ENCODE measurements at places on chromosomes 3 and 15.
A peak's percentile ranks its signal among the peaks of the same experiment; 100 is the strongest.

DNA sequence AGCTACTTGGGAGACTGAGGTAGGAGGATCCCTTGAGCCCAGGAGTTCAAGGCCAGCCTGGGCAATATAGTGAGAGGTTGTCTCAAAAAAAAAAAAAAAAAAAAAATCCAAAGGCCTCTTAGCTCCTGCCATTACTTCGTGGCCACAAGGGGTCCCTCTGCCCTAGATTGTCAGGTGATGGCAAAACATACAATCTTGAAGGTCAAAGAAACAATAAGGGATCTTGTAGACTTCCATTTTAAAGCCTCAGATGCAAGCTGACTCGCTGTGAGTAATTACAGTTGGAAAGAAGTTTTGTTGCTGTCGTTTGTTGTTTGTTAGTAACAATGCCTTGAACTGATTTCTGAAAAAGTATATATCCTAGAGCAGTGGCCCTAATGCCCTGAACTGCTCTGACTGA is 55.9 kb upstream of the PLCL2 start:
- peak; percentile 7 for DNase-seq

DNA sequence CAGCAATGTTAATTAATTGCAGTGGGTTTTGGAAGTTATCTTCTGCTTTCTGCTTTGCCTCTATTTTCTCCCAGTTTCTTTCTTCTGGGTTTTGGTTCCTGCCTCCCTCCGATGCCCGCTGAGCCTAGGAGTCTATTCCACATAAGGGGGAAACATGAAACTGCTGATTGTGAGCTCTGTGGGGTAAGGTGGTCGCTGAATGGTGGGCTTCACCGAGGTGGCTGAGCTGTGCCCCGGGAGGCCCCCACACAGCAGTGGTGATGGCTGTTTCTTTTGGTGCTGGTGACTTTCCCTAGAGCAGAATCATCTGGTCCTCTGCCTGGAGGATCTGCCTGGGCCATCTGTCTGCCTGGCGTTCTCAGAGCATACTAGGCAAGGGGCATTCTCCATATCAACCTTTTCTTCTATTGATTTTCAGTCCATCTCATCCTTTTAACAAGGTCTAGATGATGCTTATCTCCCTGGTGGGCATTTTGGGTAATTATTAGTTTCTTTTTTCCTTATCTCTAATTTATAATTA is 68.8 kb upstream of the ATP2B2 start:
- DNase-seq, result no peak

GRCh38 chr3:157040456-157040855 is 119.5 kb downstream of the CCNL1 start:
- no peak for DNase-seq

DNA sequence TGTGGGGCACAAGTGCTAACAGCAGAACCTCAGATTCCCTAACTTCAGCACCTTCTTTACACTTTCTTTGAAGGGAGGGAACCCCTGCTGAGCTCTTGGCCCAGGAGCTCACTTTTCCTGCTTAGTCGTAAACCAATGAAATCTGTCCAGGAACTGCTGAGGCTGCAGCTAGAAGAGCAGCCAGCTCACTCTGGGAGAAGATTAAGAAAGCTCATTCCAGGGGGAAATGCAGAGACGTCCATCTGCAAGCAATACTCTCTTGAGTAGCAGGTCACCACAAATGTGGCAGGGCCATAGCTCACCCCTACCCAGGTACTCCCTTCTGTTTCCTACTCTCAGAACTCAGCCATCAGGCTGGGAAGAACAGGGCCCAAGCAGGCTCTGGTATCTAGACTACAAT is 103.3 kb downstream of the WDR76 start:
- DNase-seq, result no peak

DNA sequence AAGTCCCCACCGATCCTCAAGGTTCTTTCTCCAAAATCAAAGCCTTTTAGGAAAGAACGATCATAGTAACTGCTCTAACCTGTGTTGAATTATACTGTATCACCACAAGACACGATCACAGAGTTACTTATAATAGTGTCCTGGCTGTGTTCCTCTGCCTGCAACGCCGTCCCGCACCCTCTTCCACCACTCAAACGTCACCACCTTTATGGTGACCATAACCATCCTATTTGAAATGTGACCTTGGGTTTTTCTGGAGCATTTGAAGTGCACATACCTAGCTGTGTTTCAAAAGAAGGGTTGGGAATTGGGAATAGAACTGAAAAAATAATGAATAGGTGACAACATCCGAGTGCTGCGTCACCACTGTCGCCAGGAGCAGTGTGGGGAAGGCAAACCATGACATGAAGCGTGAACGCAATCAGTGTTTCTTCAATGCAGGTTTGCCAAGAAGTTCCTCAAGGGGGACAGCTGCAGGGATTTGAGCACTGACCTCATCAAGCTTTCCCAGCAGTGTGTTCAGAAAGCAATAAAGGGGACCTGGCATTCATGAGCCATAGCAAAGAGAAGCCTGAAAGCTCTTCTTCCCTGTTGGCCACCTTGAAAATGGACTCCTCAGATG is 769 bp upstream of the SELENOS start:
- DNase-seq, result no peak

DNA sequence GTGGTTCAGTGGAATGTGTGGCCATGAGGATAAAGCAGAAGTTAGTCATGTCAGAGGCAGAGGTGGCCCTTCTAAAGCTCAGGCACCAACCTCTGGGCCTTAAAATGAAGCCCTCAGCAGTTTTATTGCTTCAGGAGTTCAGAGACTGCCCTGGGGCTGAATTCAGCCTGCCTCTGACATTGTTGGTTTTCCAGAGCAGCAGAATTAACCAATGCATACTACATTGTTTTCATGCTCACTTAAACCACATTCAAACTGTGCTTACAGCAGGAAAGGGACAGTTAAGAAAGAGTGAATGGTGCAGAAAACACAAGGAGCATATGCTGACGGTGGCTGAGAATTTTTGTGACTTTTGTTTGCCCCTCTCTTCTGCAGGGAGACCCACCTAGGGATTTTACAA is 320.2 kb downstream of the CHST2 start:
- DNase-seq, result no peak

DNA sequence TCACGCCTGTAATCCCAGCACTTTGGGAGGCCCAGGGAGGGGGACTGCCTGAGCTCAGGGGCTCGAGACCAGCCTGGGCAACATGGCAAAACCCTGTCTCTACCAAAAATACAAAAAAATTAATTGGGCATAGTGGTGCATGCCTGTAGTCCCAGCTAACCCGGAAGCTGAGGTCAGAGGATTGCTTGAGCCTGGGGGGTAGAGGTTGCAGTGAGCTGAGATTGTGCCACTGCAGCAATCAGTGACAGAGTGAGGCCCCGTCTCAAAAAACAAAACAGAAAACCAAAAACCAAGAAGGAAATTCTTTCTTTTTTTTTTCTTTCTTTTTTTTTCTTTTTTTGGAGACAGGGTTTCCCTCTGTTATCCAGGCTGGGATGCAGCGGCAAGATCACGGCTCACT is 3.5 kb downstream of the SPATA12 start:
- DNase-seq, result no peak

GRCh38 chr3:14282001-14282705 is 103.5 kb downstream of the LSM3 start:
- DNase-seq, result no peak

GRCh38 chr15:37758412-37758811 is 176.0 kb upstream of the TMCO5A start:
- DNase-seq, result no peak

DNA sequence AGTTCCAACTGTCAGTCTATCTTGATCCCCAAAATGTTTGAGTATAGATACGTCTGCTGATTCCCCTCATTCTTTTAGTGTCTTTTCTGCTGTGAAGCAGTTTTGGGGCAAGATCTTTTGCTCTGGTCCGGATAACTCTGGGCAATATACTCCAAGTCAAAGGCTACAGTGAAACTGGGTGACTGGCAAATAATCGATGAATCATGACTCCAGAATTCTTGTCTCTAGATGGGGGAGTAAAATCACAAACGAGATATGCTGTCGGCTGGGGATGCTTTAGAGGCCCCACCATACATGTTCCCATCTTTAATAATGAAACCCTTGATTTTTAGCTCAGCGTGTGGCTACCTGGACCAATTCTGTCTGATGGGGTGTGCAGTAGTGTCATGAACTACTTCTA is 76.5 kb downstream of the KLF13 start:
- DNase-seq, result no peak

DNA sequence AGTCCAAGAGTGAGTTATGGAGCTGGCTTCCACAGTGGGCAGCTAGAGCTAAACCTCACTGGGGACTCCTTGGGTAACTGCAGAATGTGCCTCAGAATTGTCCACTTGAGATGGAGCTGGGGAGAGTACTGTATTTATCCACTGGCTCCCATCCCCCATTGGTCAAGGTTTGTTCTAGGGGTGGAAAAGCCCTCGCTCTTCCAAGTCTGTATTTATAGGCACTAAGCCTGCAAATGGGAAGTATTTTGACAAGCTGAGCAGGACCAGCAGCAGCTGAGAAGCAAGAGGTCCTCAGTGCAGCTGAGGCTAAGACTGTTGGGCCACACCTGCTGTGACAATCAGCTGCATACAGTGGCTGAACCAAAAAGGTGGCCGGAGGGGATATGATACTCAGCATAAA is 5.8 kb downstream of the USP13 start:
- DNase-seq, result no peak

GRCh38 chr3:151726016-151726415 is 7.7 kb upstream of the AADACL2 start:
- DNase-seq, result no peak

DNA sequence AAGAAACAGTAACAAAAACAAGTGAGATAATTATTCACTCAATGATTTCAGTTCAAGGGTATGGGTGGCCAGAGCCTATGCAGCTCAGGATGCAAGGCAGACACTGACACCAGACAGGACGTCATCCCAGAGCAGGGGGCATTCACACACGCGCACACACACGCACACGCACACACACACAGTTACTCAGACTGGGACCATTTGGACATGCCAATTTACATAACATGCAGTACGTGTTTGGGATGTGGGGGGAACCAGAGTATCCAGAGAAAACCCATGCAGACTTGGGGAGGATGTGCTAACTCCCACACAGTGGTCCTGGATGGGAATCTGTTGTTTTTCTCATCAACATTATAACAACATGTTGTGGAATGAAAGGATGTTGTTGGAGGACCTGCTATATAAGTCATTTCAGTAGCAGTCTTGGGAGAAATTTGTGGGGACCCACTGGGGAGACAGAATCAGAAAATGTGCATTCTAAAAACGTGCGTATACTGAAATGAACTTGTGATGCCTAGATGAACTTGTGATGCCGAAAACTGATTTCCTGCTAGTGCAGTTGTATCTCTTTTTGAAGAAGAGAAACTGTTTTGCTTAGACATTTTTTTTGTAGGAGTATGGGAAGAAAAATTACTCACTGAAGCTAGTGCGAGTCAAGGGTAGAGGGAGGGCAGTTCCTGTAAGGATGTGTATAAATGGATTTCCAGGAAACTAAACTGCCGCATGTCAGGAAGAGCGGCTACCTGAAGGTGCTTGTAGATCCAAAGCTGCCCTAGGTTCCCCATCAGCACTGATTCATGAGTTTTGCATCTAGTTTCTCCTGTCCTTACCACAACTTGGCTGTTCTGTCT is 25.2 kb downstream of the CD200 start:
- DNase-seq, result no peak

- no peak for DNase-seq
Observed at GRCh38 chr15:51692154-51692553, 10.9 kb downstream of the SCG3 start.

- peak; percentile 35 for DNase-seq
Observed at GRCh38 chr15:29139540-29140459, 129.8 kb downstream of the NSMCE3 start.

- DNase-seq, result no peak
Observed at GRCh38 chr3:32841867-32842470, 24.2 kb downstream of the TRIM71 start.

DNA sequence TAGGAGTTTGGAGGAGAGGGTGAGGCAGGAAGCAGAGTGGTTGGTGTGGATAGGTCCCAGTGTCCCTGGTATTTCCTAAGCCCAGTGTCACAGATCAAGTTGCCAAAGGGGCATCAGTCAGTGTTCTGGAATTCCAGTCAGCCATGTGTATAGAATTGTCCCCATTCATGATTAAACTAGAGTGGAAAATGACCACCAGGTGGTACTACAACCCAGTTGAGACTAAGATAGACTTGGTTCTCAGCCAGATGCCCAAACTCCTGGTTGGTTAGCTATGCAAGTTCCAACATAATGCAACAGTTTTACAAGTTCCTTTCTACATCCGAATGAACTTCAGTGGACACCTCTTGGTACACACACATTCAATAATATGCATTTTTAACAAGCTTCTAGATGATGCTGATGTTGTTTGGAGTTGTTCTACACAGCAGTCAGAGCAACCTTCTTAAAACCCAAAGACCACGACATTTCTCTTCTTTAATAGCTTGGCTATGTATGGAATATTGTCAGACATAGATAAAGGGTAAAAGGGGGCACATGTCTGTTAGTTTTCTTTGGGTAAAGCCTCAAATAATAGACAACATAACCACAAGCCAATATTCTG is 8.4 kb upstream of the ATR start:
- peak; percentile 52 for DNase-seq

GRCh38 chr3:124206225-124207055 is 214.5 kb upstream of the ROPN1 start:
- DNase-seq, result no peak

GRCh38 chr3:71456826-71457225 is 126.7 kb downstream of the FOXP1 start:
- DNase-seq, result no peak

DNA sequence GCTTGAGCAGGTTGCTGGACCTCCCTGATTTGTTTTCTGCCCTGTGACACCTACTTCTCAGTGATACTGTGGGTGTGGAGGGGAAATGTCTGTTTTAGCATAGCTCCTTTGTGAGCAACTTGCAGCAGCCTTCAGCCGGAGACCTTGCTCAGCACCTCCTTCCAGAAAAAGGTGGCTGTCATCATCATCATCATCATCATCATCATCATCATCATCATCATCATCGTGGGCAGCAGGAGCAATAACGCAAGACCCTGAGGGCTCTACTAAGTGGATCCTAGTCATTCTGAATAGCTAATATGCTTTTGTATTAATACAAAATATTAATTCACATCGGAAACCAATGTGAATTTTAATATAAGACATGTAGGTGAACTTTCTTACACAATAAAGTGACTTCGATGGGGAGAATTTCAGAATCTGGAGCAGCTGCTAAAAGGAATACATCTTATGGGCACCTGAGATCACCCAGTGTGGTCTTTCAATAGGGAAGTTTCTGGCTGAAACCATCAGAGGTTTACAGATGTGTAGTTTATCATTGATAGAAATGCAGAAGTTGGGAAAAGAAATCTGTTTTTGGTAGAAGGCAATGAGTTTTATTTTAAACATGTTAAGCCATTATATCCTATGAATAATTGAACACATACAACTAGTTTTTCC is 8.6 kb downstream of the GABRR3 start:
- DNase-seq, result no peak

DNA sequence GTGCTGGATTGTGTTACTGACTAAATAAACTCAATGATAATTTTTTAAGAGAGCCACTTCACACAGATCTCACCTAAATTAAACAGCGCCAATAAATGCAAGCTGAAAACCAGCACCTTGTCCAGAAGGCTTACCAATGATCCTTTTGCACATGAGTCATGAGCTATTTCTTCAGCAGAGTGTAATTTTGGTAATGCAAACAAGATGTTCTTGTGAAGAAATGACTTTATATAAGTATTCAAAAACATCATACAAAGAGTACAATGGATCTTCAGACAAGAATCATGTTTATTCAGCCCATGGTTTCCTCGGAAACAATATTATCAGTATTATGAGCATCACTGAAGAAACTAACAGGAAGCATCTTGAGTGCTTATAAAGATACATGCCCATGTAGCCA is 263.8 kb upstream of the UBE2E2 start:
- peak; percentile 2 for DNase-seq

Measured in NCI-H1417 (cell line).